ENCODE measurements at places on chromosomes 5 and 9.
A peak's percentile ranks its signal among the peaks of the same experiment; 100 is the strongest.

GRCh38 chr5:67817652-67818051 is 397.9 kb upstream of the PIK3R1 start:
- no peak for ATAC-seq

DNA sequence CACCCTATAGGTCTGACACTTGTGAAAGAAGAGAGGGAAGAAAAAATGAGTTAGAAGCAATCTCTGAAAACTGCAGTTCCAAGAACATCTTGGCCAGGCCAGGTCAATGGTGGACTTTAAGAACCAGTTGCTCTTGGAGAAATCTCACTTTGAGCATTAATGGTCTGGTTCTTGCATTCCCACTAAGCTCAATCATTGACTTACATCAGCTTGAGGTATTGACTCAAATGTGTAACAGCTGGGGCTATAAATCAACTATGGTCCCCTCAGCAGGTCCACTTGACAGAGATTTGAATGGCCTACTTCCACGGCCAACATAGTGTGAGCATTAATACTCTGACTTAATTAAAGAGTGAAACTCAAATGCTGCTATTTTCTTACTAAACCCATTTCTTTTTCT is 357.8 kb upstream of the RGMB start:
- no peak for ATAC-seq

DNA sequence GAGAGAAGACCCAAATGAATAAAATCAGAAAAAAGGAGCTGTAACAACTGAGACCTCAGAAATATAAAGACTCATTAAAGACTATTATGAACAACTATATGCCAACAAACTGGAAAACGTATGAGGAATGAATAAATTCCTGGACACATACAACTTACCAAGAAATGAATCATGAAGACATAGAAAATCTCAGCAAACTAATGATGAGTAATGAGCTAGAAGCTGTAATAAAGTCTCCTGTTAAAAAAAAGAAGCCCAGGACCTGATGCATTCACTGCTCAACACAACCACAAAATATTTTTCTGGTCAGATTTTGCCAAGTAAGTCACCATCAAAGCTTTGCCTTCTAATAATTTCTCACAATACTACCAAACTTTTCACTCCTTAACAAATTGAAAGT is 666.7 kb downstream of the LRRC70 start:
- no peak for ATAC-seq

GRCh38 chr5:102713682-102714231 is 41.3 kb upstream of the PAM start:
- no peak for ATAC-seq

DNA sequence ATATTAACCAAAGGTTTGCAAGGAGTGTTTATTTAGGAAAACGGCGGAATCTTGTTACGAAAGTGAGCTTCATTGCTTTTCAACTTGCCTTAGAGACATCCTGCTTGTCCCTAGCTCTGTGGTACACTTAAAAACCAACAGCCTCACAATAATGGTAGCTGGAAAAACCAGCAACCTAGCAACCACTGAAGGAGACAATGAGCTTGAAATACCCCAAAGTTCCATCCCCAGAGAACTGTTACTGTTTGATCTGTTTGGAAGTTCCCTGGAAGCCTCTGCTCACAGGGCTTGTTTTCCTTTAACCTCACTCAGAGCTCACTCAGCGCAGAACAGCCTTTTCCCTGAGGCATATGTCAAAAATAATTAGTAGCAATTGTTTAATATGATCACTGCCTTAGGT is 43.2 kb downstream of the SH3TC2 start:
- no peak for ATAC-seq

GRCh38 chr5:102561894-102562760 is 63.3 kb upstream of the SLCO6A1 start:
- ATAC-seq, result no peak

- ATAC-seq, result no peak
Observed at GRCh38 chr5:76742583-76742982, 26.7 kb downstream of the F2R start.

GRCh38 chr5:147369742-147370374 is 135.0 kb downstream of the STK32A start:
- ATAC-seq, result no peak

- no peak for ATAC-seq
Observed at GRCh38 chr9:86902991-86903733, 44.1 kb downstream of the GAS1 start.

- ATAC-seq, result peak; percentile 17
Observed at GRCh38 chr9:124506931-124507879, at the start of gene NR5A1. TSS of gene NR5A1 (minus strand) at chr9:124507399. CDS start at chr9:124503395, 4,004 bp downstream.

GRCh38 chr5:13508559-13508958 is 435.9 kb downstream of the DNAH5 start:
- no peak for ATAC-seq

GRCh38 chr9:123453831-123454321 is 97.9 kb downstream of the CRB2 start:
- ATAC-seq, result no peak

DNA sequence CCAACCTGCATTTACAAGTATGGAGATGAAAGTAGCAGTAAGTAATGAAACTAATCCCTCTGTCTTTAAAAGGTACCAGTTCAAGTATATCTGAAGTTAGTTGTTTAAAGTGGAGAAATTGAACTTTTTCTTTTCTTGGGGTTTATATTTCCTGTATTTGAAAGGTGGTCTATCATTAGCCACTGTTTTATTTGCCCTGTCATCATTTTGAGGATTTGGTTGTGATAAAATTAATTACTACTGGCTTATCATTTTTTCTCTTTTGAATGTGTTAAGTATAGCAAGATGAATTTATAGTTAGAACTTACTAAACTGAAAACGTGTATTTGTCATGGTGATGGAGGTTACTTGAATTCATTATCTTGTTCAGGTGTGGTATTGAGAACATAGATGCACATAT is 25.1 kb downstream of the NCBP1 start:
- no peak for ATAC-seq

DNA sequence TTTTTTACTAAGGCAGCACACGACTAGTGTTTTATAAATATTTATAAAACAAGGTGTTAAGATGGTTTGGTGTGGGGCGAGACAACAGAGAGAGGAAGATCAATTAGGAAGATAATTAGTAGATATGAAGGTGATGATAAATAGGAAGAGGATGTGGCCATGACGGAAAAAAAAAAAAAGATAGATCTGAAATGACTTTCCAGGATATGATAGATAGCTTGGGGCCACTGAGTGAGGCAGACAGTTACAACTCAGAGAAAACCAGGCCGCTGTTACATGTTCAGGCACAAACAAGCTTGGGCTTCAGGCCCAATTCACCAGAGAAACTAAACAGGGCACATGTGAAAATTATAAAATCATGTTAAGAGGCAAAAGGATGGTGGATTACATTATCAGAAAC is 43.2 kb downstream of the KIAA0825 start:
- ATAC-seq, result no peak

DNA sequence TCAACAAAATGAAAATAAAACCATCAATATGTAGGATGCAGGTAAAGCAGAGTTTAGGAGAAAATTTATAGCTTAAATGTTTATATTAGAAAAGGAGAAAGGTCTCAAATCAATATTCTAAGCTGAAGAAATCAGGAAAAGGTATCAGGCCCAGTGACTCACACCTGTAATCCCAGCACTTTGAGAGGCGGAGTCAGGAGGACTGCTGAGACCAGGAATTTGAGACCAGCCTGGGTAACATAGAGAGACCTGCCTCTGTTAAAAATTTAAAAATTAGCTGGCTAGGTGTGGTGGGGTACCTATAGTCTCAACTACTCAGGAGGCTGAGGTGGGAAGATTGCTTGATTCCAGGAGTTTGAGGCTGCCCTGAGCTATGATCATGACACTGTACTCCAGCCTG is 32.2 kb downstream of the CCDC69 start:
- no peak for ATAC-seq

GRCh38 chr9:20570756-20571155 is 51.5 kb downstream of the MLLT3 start:
- no peak for ATAC-seq

DNA sequence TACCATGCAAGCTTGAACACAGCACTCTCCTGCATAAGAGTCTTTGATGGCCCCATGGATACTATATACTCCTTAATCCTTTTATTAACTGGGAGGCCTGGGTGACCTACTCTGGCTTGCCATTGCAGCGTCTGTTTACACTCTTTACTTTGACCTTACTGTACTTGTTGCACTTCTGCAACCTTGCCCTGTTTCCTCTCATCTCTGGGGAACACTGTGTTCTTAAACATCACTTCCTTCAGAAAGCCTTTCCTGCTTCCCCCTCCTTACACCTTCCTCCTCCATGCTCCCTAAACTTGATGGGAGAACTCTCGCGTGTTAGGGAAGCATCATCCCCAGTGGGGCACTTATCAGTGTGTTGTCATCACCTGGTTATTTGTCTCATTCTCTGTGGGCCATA is 222.3 kb downstream of the NR3C1 start:
- no peak for ATAC-seq

DNA sequence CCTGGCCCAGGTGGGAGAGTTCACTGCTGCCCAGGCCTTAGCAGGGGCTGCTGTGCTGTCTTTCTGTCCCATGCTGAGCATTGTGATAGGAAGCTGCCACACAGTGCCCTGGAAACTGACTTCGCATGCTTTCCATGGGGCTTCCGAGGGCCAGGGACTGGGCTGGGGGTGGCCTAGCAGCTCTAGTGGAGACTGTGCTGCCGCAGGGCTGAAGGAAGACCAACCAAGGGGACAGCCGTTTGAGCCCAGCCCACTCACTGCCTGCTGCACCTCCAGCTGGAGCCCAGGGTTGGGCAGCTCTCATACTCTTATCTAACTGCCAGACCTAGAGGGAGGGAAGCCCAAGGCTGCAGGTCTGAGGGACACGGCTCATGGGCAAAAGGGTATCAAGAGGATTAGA is 79.2 kb downstream of the RGS3 start:
- ATAC-seq, result no peak

GRCh38 chr9:126844085-126844484 is 16.4 kb upstream of the ZBTB34 start:
- ATAC-seq, result no peak

DNA sequence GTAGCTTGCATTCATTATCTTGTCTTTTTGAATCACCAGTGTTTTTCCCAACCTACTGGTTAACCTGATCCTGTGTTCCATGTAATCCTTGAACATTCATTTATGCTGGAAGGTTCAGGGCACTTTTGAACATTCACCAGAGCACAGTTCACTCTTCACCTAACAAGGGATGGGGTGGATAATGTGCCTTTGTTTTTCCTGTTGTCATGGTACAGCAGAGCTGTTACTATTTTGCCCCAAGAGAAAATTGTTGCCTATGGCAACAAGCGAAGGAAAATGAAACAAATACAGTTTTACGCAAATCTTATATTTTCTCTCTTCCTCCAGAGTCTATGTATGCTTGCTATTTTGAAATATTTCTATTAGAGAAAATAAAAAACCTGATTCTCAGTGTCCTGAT is 60.3 kb upstream of the RIOK2 start:
- no peak for ATAC-seq

- ATAC-seq, result no peak
Observed at GRCh38 chr5:40499007-40499406, 180.7 kb upstream of the PTGER4 start.

Data from stimulated activated memory B cell treated with anti-CD40 and anti-IgM and Interleukin-4, amounts not matched to agents 10 μg/mL and 1 μg/mL and 100 μg/mL, for 72 hours (primary cell).